NCI-H345 (cell line): ENCODE measurements at places on chromosomes 1 and 21.

- DNase-seq = no peak
These were observed 47.6 kb downstream of the APP start for GRCh38 chr21:26123012-26123411.

DNA sequence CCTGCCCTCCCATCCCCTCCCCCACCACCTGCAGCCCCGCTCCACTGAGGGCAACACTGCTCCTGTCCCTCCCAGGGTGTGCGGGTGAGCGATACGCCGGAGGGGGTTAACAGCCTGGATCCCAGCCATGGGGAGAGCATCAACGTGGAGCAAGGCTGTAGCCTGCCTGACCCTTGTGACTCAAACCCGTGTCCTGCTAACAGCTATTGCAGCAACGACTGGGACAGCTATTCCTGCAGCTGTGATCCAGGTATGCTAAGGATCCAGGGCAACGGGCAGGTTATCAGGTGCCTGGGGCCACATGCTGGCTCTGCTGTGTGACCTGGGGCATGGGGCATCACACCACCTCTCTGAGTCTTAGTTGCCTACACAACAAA, 15.0 kb downstream of the CELSR2 start:
- DNase-seq = no peak

- no peak for DNase-seq
These were observed 112.0 kb downstream of the PDE4B start for GRCh38 chr1:65904681-65905083.

GRCh38 chr1:5509664-5510452, 482.4 kb downstream of the NPHP4 start:
- DNase-seq = peak; percentile 61

- no peak for DNase-seq
These were observed 822 bp downstream of the CCT3 start for GRCh38 chr1:156337052-156337887.

GRCh38 chr21:45602106-45602505, 41.4 kb upstream of the PCBP3 start:
- no peak for DNase-seq
